ENCODE measurements at places on chromosomes 16 and 17.
A peak's percentile ranks its signal among the peaks of the same experiment; 100 is the strongest.

DNA sequence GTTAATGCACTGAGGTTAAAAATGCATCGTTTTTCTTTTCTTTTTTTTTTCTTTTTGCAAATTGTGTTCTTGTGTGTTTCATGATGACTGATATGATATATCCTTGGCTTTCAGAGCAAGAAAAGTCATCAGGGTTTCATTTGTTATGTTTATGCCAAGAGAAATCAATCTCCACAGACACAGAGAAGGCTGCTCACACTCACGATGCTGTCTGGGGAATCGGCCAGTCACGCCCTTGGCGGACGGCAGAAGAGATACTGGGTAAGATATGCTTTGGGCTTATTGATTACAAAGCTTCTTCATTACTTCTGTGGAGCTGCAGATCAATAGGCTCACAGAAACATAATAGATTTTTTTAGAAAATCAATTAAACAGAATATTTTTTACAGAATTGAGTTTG lies 42.2 kb upstream of the TNRC6C start:
- no peak for DNase-seq

DNA sequence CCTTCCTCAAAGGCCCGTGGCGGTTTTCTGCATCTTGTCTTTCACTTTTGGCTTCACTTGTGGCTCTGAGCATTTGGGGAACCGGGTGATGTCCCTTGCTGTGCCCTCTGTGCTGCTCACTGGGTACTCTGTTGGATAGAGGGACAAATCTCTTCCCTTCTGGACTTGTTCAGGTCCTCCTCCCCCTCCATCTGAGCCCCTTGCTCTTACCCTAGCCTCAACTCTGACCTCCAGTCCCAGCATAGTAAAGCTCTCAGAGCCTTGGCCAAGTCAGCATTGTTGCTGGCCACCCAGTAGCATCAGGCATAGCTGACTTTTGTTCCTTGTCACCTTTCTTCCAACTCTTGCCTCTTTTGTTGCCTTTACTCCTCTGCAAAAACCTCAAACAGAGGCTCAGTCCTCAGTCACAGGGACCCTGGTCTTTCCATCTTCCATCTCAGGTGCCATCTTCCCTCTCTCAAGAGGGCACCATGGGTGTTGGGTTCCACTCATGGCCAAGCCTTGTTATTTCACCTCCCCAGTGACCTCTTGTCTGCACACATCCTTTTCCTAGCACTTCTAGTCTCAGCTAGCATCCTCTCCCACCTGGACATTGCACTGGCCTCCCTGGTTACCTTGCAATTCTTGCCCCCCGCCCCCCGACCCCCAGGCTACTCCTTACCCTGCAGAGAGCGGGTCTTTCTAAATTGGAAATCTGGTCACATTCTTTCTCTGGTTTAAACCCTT lies 393 bp upstream of the PSMB10 start:
- DNase-seq: no peak

GRCh38 chr17:76524598-76525512 lies 12.7 kb downstream of the CYGB start:
- DNase-seq: peak; percentile 58

DNA sequence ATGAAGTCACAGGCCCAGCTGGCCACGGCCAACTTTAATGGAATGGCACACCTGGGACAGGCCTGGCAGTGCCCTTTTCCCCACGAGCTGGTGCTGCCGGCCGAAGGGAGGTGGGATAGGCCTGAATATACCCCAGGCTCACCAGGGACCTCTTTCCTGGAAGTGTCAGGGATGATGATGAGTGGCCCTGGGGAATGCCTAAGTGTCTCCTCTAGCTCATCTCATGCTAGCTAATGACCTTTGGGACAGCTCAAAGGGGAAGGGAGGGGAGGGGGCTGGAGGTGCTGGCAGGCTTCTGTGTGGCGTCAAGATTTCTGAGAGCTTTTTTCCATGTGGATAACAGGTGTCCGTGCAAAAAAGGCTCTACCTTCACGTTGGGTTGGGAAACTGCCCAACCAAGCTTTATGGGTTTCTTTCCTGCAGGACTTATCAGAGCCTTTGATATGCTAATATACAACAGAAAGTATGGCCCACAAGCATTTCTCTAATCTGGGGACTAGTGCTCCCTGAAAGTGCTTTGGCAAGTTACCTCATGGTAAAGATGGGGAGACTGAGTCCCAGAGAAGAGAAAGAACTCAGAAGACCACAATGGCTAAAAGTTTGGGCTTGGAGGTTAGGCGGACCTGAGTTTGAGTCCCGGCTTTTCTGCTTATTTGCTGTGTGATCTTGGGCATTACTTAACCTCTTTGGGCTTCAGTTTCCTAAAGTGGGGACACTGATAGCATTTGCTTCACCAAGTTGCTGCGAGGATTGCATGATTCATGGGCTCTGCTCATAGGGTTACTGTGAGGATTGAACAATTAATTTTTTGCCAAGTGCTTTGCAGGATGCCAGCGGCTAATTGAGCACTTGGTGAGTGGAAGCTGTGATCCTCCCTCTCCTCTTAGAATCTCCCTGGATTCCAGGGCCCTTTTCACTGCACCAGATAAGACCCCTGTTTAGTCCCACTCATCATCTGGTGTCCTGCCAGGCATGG lies 14.0 kb downstream of the ADGRG1 start:
- DNase-seq: no peak

- no peak for DNase-seq
These were observed 84.6 kb downstream of the NT5M start for GRCh38 chr17:17387498-17388362.

DNA sequence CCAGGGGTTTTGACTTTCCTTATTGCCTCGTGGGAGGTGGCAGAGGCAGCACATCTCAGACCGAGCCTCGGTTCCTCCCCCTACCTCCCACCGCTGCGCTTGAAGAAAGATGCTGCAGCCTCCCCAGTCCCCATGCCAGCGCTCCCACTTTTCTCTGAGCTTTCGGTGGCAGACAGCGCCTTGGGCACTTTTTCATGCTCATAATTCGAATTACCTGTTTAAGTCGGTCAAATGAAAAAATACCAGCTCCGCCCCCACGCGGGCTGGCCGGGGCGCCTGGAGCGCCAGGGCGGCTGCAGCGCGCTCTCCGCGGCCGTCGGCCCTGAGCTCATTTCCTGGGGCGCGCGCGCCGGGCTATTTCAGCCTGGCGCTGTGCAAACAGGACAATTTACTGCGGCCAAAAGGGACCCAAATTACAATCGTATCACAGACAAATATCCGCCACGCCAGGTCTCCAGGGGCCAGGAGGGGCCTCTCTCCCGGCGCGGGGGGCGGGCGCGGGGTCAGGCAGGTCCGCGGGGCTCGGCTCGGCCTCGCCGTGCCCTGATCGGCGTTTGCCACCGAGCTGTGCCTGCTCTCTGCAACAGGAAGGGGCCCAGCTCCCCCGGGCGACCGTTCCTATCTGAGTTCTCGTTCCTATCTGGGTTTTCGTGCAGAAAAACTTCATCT lies 45.0 kb downstream of the SOST start:
- peak; percentile 30 for DNase-seq

DNA sequence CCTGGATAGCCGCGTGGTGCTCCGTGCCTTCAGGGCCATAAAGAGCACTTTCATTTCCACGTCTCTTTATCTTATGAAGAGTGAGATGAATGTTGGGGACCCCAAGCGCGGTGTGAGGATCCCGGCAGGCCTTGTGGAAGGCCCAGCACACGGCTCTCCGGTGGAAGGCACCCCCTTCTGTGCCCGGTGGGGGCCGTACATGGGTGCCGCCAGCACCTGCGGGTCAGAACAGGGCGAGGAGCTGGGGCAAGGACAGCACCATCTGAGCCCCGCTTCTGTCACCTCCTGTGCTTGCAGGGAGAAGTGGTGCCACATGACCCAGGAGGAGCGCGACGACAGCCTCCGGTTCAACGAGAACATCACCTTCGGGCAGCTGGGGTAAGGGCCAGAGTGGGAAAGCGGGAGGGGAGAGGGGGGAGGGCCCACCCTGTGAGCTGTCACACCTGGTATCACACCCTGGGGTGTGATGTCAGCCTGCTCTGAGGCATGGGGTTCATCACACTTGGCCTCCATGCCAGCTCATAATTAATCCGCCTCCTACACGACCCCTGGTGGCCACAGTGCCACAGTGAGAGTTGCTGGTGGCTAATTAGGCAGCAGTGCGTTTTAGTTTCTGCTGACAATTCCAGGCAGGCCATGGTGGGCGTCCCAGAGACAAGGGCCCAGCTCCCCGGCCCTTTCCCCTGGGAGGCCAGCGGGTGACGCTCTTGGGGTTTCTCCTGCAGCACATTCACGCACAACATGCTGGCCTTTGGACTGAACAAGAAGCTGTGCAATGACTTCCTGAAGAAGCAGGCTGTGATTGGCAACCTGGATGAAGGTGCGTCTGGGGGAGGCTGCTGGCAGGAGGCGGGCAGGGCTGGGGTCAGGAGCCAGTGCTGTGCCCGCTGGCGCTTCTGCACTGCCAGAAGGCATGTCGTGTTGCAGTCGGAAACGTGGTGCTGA lies 25.7 kb downstream of the CIBAR2 start:
- peak; percentile 54 for DNase-seq

DNA sequence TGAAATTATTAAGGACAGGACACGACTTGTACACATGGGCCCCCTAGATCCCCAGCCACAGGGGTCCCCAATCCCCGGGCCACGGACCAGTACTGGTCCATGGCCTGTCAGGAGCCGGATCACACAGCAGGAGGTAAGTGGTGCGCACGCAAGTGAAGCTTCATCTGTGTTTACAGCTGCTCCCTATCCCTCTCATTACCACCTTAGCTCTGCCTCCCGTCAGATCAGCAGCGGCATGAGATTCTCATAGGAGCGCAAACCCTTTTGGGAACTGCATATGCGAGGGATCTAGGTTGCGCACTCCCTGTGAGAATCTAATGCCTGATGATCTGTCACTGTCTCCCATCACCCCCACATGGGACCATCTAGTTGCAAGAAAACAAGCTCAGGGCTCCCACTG lies 137.8 kb upstream of the ZFHX3 start:
- DNase-seq: no peak

DNA sequence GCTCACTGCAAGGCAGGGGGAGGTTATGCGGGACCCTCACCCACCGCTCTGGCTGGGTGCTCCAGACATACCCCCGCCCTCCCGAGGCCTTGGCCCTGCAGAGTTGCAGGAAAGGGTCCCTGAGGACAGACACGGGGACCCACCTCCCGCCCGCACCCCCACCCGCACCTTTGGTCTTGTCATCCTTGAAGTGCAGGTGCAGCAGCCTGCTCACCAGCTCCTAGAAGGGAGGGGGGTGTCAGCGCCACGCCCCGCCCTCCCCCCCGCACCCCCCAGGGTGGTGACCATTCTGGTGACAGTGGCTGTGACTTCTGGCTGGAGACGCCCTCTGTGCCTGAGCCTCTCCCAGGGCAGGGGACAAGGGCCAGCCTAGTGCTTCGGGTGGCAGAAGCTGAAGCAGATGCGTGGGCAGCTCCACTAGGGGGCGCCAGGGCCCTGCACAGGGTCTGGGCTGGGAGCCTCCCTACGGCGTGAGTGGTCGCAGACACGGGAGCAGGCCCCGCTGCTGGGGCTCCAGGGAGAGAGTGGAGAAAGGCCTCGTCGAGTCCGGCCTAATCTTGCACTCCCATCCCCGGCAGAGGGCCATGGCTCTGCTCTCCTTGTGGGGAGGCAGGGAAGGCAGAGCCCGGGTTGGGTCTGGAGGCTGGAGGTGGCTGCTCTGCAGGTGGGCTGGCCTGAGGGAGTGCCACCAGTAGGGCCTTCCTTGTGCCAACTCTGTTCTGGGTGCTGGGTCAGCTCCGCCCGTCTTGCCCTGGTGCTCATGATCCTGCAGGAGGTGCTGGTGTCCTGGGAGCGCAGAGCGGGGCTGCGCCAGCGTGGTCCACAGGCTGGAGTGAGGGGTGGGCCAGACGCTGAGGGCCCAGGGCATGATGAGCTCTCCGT lies 2.7 kb downstream of the CENPX start:
- DNase-seq: no peak

- peak; percentile 98 for DNase-seq
These were observed 199.8 kb upstream of the CHMP6 start for GRCh38 chr17:80791758-80792284.

DNA sequence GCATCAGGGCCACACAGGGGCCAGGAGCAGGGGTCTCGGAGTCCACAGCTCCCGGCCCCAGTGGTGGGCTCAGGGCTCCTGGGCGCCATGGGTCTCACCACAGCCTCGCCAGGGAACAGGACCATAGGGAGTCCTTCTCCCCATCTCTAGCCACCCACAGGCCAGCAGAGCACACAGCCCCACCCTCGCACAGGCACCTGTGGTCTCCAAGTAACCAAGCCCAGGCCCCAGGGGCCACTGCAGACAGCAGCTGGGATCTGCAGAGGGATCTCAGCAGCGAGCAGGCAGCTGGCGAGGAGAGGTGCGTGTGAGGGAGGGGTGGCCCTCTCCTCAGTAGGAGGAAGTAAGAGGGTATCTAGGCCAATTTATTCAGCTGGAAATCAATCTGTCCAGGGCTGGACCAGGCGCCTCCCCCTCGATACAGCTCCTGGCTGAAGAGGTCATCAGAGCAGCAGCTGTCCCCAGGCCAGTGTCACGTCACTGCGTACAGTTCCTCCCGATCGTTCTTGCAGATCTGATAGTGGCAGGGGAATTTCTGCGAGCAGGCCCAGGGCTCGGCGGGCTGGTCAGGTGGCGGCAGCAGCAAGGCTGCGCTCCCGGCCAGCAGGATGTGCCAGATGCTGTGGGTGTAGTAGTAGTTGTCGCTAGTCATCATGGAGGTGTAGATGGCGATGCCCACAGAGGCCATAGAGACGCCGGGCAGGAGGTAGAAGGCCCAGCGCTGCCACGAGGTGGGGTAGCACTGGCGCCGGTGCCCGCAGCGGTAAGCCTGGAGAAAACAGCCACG lies 1.4 kb upstream of the MRPL28 start:
- no peak for DNase-seq

DNA sequence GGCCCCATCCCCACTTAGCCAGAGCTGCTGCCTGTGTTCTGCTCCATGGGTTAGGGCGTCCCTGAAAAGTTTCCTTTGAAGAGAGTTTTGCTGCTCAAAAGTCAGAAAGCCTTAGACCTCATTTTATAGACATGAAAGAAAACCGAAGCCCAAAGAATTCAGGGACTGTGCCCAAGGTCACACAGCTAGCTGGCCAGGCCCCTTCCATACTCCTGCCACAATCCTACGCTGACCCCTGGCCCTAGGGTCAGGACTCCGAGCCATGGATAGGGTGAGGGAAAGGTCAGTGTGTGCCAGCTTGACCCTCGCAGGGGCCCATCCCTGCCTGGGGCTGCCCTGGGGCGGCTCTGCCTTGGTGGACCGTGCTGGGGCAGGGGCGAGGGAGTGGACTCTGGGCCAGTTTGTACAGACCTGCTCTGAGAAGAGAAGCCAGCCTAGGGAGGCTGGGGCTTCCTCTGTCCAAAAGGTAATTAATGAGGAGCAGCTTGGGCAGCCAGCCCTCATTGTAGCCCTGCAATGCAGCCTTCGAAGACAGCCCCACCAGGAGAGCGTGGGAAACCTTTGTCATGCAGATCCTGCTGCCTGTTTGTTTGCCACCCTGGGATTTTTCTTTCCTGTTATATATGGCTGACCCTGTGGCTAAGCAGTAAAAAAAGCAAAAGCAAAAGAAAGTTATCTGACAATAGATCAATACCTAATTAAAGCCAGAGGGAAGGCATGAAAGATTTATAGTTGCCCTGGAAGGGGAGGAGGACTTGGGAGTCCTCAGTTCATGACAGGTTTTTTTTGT lies 37.4 kb downstream of the RHBDL3 start:
- DNase-seq: no peak

- peak; percentile 27 for DNase-seq
These were observed 135.0 kb downstream of the BRIP1 start for GRCh38 chr17:61728297-61728836.
